AG09309 (cell line): ENCODE measurements at places on chromosomes 2 and 18.

- DNase-seq, result no peak
These were observed 132.2 kb upstream of the SMAD7 start for GRCh38 chr18:49082714-49083688.

- no peak for DNase-seq
These were observed 36.2 kb upstream of the MAT2A start for GRCh38 chr2:85502720-85503119.

GRCh38 chr2:237184919-237185552 lies 99.3 kb downstream of the COPS8 start:
- no peak for DNase-seq

- no peak for DNase-seq
These were observed 182.7 kb downstream of the MYO3B start for GRCh38 chr2:170360546-170361089.
